Ovary (tissue), 10 donors: ENCODE measurements at places on chromosomes 13 and 19. TPM values are rescaled to one million over a fixed set of nuclear protein-coding genes. Genes with fewer than 3 reads are reported as not detected.

- no peak overlapping the region for H3K4me3 ChIP-seq
- no peak for DNase-seq
- H3K27me3 ChIP-seq = no peaks in the 10 kb centered on the region
Observed at GRCh38 chr13:59570204-59570603, 593.5 kb downstream of the DIAPH3 start.

DNA sequence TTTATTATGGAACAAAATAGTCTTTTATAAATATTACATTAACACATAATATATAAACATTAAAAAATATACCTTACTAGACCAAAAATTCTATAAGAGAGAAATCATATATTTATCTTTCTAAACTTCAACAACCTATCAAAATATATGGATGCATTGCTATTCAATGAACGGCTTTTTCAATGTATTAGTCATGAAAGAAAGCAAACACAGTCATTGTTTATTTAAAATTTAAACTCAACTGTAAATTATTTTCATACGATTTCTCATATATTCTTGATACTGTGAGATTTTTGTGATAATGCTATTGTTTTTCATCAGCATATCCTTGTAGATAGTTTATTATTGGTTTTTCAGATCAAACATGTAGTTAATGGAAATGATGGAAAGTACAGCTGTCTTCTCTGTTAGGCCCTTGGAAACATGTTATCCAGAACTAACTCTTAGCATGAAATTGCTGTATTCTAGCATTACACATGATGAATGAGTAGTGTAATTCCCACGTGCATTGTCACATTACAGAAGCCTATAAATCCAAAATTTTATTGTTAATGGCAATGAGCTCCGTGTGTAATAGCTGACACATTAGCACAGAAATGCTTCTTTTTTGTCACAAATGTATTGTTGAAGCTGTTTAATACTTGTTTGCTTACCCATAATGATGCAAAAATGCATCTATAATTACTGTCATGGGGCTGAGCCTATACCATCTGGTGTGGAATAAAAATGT, 1639.9 kb downstream of the SLITRK5 start:
- no peak for DNase-seq
- H3K4me3 ChIP-seq = no peak overlapping the region
- H3K4me1 ChIP-seq = no peaks in the 10 kb centered on the region
- no peaks in the 10 kb centered on the region for H3K27me3 ChIP-seq

DNA sequence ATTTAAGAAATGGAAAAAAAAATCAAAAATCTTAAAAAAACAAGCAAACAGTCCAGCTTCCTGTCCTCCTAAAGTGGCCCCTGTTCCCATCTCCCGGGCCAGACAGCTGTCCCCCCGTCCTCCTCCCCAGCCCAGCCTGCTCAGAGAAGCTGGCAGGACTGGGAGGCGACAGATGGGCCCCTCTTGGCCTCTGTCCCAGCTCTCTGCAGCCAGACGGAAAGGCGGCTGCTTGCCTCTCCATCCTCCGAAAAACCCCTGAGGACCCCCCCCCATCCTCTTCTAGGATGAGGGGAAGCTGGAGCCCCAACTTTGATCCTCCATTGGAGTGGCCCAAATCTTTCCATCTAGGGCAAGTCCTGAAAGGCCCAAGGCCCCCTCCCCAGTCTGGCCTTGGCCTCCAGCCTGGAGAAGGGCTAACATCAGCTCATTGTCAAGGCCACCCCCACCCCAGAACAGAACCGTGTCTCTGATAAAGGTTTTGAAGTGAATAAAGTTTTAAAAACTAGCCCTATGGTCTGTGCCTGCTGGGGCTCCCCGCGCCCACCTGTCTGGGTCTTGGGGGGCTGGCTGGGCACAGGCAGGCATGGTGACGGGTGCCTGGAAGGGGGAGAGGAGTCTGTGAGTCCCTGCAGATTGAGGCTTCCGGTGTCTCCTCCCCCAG, 3.8 kb downstream of the GADD45GIP1 start:
- H3K27ac ChIP-seq = no peak overlapping the region
- no peak overlapping the region for H3K4me3 ChIP-seq
- no peaks in the 10 kb centered on the region for H3K27me3 ChIP-seq
- no peaks in the 10 kb centered on the region for H3K36me3 ChIP-seq

DNA sequence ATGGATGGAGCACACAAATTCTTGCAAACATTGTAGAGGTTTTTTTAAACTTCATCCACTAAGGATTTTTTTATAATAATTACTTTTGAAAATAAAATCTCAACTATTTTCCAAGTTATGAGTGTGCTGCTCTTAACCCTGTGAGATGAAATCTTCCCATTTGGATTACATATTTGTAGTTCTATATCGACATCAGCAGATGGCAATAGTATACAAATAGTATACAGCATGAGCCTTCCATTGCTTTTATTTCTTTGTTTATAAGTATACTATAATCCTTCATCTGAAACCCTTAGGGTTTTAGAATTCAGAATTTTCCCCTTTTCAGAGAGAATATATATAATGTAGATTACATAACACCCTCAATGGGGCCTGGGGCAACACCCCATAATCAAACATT, 70.5 kb downstream of the GJA3 start:
- DNase-seq = no peak
- no peak overlapping the region for H3K27ac ChIP-seq
- no peaks in the 10 kb centered on the region for H3K36me3 ChIP-seq
- no peaks in the 10 kb centered on the region for H3K27me3 ChIP-seq
- no peak overlapping the region for H3K4me3 ChIP-seq
- no peaks in the 10 kb centered on the region for H3K4me1 ChIP-seq

GRCh38 chr19:5637971-5638370, 15.1 kb downstream of the SAFB start:
- H3K27ac ChIP-seq = no peak overlapping the region
- H3K4me1 ChIP-seq = peaks cover 6% of the 10 kb centered on the region
- H3K4me3 ChIP-seq = no peak overlapping the region
- DNase-seq = no peak
- H3K36me3 ChIP-seq = no peaks in the 10 kb centered on the region
- no peaks in the 10 kb centered on the region for H3K27me3 ChIP-seq

DNA sequence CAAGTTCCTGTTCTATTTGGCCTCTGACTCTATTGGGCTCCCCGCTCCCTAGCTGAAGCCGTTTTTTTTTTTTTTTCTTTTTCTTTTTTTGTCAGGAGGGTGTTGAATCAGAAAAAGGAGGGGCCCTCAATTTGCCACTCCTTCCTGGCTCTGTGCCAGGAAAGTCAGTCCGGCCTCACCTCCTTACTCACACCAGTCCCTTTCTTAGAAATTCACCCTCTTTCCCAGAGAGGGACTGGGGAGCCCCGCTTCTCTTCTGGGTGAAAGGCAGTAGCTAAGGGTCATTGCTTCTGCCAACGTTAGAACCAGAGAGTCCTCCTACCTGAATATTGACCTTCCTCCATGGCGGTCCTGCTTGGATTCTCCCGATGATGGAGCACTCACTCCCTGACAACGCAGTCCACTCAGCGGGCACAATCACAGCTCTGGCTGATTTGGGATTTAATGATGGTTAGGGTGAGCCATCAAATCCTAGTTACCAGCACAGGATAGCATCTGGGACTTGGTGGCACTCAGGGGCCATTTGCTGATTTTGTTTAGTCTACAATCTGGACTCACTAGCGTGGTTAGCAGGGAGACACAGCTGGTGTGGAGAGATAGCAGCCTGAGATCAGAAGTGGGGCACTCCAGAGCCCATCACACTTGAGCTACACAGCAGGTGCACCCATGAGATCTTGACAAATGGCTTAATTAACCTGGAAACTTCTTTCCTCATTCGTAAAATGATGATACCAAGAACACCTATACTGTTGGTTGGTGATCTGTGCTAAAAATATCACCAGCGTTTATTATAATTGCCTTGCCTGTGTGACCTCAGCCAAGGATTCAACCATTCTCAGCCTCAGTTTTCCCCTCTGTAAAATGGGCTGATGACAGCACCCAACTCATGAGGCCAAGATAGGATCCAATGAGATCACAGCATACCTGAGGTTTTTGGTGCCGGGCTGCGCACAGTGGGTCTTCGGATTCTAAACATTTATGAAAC, 2.2 kb downstream of the FCER2 start:
- no peaks in the 10 kb centered on the region for H3K27me3 ChIP-seq
- no peak overlapping the region for H3K27ac ChIP-seq
- DNase-seq = no peak

GRCh38 chr13:40389081-40389641, 277.3 kb downstream of the FOXO1 start:
- DNase-seq = no peak
- no peaks in the 10 kb centered on the region for H3K36me3 ChIP-seq
- no peaks in the 10 kb centered on the region for H3K4me1 ChIP-seq
- H3K4me3 ChIP-seq = no peak overlapping the region
- H3K27me3 ChIP-seq = no peaks in the 10 kb centered on the region

DNA sequence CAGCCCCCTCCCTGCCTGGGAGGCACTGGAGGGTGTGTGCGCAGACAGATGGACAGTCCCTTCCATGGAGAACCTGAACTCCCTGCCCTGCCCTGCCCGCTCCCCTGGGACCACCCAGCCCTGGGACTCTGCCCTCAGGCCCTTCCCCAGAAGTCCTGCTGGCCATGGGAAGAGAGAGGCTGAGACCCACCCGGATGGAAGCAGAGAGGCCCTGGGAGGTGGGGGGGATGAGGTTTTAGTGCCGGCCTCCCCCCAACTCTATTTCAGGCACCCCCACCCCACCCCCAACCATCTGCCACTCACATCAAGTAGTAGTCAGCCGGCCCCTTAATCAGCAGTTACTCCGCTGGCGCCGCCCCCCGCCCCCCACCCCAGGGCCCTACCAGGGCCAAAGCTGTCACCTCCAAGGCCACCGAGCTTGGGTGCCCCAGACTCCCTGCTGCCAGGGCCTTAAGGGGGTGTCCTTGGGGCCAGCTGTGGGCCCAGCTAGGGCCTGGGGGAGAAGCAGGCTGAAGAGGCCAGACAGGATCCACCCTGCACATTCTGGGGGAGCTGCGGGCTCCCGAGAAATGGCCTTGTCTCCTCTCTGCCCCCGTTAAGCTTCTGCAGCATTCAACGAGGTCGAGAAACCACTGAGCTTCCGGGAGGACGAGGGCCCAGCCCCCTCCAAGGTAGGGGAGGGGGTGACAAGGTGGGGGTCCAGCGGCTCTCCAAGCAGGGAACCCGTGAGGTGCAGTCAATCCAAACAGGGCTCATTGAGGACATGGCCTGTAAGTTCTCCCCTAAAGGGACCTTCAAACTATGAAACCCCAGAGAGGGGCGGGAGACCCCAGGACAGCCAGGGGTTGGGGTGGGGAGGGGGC, 17.4 kb downstream of the NMRK2 start:
- H3K4me1 ChIP-seq = peaks cover 10% of the 10 kb centered on the region
- no peaks in the 10 kb centered on the region for H3K27me3 ChIP-seq
- DNase-seq = no peak
- no peak overlapping the region for H3K4me3 ChIP-seq
- H3K27ac ChIP-seq = no peak overlapping the region

- H3K36me3 ChIP-seq = no peaks in the 10 kb centered on the region
- no peaks in the 10 kb centered on the region for H3K4me1 ChIP-seq
- DNase-seq = no peak
- no peak overlapping the region for H3K4me3 ChIP-seq
Observed at GRCh38 chr13:37615276-37615675, 16.7 kb upstream of the POSTN start.

- no peak overlapping the region for H3K4me3 ChIP-seq
- H3K36me3 ChIP-seq = no peaks in the 10 kb centered on the region
- no peaks in the 10 kb centered on the region for H3K27me3 ChIP-seq
- H3K4me1 ChIP-seq = no peaks in the 10 kb centered on the region
- no peak overlapping the region for H3K27ac ChIP-seq
Observed at GRCh38 chr13:64248371-64249065, 2832.9 kb upstream of the PCDH20 start.

GRCh38 chr13:35025314-35025713, 83.2 kb downstream of the NBEA start:
- no peaks in the 10 kb centered on the region for H3K4me1 ChIP-seq
- H3K4me3 ChIP-seq = no peak overlapping the region
- no peak for DNase-seq
- H3K36me3 ChIP-seq = no peaks in the 10 kb centered on the region
- H3K27ac ChIP-seq = no peak overlapping the region
- H3K27me3 ChIP-seq = no peaks in the 10 kb centered on the region

DNA sequence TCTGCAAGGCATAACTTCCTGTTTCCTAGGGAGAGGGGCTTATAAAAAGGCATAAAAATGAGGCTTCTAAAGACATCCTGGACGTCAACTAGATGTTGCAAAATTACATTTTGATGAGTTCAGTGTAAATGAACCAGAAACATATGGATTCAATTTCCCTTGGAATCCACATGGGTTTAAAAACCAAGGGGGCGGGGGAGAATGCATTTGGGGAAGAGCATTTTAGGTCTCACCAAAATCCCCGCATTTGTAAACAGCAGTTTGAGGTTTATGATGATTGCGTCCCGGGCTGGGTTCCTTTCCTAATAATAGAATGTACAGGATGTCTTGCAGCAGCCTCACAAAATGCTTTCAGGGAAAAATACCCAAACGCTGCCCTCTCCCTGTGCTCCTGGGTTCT, 407.8 kb downstream of the ZNF536 start:
- no peak overlapping the region for H3K27ac ChIP-seq
- H3K27me3 ChIP-seq = no peaks in the 10 kb centered on the region
- no peaks in the 10 kb centered on the region for H3K4me1 ChIP-seq
- H3K4me3 ChIP-seq = no peak overlapping the region

DNA sequence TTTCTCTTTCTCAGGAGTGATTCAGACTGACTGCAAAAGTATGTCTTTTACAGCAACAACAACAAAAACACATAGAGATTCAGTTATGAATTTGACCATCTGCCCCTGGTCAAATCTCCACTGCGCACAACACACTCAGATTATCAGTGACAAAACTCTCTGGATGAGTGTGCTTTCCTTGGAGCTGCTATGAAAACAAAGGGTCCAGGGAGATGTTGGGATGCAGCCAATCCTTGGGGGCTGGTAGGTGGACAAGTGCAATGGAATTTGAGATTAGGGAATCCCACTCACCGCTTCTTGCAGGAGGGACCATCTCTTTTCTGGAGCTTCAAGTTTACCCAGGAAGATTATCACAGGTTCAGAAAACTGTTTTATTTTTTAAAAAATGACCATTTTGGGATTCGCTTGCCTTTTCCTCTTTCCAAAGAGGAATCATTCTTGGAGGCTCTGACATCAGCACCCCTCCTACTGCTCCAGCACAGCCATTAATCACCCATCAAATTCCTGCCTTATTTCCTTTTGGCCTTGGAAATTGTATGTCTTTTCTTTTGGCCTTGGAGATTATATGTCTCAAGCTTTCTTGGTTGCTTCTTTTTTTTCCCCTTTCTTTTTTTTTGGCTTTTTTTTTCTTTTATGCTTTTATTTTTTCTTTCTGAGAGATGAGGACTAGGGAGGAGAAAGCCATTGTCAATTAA, 311.8 kb downstream of the TSHZ3 start:
- peaks cover 3% of the 10 kb centered on the region for H3K4me1 ChIP-seq
- no peak overlapping the region for H3K27ac ChIP-seq
- DNase-seq = peak; percentile 50
- H3K4me3 ChIP-seq = no peak overlapping the region

- DNase-seq = no peak
- no peak overlapping the region for H3K4me3 ChIP-seq
- no peak overlapping the region for H3K27ac ChIP-seq
- H3K27me3 ChIP-seq = no peaks in the 10 kb centered on the region
- no peaks in the 10 kb centered on the region for H3K4me1 ChIP-seq
Observed at GRCh38 chr13:108146642-108147041, 68.7 kb downstream of the LIG4 start.

Gene TMEM221
- 2.5 TPM for polyA plus RNA-seq

Gene ZNF155
- polyA plus RNA-seq = 9.7 TPM

Gene APLP1
- 1.6 TPM for polyA plus RNA-seq

Gene GARIN5A
- 0.47 TPM for polyA plus RNA-seq

Gene CCDC124
- polyA plus RNA-seq = 74.5 TPM

Gene DHDH
- 0.52 TPM for polyA plus RNA-seq

Gene ITPKC
- polyA plus RNA-seq = 14.3 TPM
